Activated CD4-positive, alpha-beta T cell treated with anti-CD3 and anti-CD28 coated beads, Interleukin-2, amount 10 ng/mL, durations not matched to agents 24 days and 14 days (primary cell): ENCODE measurements at places on chromosomes 12 and 14.

GRCh38 chr12:20272801-20273200 is 95.5 kb upstream of the PDE3A start:
- no peak for DNase-seq

- DNase-seq, result no peak
Measured at GRCh38 chr14:70934502-70935134, 27.4 kb downstream of the PCNX1 start.

- DNase-seq, result no peak
Measured at GRCh38 chr12:121874071-121874470, 14.5 kb upstream of the PSMD9 start.

- peak; percentile 76 for DNase-seq
Measured at GRCh38 chr12:92908108-92908507, 21.0 kb downstream of the EEA1 start.

DNA sequence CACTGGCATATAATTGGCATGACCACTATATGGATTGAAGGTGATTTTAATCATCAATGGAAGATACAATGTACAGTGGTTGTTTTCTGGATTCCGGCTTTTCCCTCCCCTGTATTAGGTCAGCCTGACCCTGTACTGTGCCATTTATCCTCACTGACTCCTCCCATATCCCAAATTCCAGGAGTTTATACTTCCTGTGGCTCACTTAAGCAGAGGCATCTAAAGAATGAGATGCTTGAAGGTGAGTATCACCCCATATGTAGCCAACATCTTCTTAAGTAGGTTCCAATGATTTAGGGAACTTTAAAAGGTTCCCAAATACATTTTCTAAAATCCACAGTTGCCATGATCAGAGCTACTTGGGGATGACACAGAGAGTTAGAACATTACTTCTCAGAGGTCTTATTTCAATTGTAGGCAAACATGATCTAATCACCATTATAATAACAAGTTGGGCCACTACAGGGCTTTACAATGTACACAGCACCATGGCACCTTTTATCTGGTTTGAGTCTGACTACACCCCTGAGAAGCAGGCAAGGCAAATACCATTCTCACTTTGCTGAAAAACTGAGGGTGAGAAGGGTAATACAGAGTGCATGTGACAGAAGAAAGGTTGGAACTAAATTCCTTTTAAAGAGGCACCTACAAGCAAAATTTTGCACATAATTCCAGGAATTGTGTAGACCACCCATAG is 212.3 kb upstream of the GARIN6 start:
- DNase-seq, result no peak

GRCh38 chr12:16246264-16246663 is 31.2 kb downstream of the SLC15A5 start:
- DNase-seq, result no peak

DNA sequence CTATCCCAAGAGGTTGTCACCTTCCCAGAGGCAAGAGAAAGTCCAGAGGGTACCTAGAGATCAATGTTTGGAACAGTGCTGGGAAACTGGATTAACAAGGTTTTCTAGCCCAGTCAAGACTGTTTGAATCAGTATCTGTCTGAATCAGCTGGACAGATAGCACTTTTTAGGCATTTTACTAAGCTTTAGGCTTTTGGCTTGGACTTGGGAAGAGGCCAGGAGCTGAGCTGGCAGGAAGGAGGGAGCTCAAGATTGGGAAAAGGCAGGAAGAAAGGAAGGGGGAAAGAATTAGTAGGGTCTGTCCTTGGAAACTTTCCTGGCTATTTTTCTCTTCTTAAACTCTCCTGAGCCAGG is 8.3 kb downstream of the IKZF4 start:
- no peak for DNase-seq

DNA sequence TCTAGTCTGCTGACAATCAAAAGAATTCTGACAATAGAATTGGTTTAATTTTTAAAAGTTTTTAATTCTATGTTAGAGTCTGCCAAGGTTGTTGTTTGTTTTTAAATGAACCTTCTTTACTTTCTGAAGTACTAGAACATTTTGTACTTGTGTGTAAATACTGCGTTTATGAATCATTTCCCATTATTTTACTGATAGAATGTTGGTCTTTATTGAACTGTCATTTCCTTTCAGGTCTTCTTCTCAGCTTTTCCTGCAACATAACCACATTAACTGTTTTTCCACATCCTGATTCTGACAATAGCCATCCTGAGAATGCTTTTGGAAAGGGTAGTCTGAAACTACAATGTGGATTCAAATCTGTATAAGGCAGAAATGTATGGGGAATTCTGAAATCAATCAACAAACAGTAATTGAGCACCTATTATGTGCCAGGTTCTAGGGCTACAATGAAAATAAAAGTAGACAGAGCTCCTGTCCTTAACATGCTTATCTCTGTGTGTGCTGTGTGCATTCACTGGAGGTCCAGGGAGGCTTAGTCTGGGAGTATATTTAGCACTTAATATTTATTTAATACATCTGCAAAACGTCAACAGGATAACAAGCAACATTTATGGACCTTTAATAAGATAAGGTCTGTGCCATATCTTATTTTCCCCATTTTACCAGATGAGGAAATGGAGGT is 73.1 kb upstream of the SLC38A2 start:
- peak; percentile 50 for DNase-seq

- no peak for DNase-seq
Measured at GRCh38 chr12:116365606-116366455, 88.3 kb upstream of the MED13L start.

DNA sequence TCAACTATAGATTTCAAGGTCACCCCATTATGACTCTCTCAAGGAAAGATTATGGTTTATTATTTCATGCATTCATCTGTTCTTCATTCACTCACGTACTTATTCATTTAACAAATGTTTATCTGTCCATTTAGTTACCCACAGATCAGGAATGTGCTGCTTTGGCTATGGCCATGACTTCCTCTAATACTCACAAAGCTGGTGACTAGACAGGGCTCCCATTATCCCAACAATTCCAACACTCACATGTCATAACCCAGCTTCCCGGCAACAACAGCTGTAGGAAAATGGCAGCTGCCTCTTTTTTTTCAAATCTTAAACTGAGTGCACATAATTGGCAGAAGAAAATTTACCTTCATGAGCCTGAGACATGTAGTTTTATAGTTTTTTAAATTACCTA is 190.8 kb upstream of the CCDC196 start:
- DNase-seq, result no peak

DNA sequence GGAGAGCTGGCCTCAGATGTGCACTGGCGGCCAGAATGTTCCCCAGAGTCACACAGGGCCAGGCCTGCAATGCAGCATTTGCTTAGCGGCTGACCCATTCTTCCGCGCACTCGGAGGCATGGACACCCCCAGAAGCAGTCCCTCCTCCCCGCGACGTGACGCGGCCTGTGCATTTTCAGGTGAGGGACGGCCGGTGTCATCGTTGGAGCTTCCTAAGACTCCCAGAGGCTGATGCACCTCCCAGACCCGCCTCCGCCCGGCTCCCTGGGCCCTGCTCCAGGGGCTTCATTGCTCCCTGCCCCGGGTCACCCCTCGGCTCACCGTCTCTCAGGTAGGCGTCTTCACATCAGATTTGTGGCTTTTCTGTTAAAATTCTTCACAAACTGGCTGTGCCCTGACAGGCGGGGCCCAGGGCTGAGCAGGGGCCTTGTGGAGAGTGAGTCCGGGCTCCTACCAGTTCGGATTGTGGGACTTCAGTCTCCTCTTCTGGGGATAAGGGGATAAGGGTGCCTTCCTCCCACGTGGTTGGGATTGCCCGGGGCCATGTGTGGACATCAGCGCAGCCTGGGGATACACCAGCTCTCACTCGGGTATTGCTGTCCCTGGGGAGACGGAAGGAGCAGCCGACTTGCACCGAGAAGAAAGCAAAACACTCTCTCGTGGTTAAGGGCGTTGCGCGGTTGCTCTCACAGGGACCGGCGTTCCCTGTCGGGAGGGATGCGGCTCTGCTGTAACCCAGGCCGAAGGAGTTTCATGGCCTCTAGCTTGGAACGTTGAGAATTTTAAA is 249.1 kb downstream of the ADGRD1 start:
- no peak for DNase-seq

DNA sequence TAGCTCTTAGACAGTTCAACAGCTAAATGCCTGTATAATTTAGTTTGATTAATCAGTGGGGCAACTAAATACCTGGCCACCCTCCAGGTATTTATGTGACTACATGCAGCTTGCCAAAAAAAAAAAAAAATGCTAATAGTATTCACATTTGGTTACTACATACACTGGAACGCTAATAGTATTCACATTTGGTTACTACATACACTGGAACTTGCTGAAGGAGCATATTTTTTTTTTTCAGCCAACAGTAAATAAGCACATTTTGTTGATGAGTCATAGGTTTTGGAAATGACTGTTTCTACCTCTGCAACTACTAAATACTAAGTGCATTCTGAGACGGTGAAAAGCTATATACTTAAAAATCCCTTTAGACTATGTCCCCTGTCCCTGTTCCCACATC is 1172.3 kb downstream of the LRFN5 start:
- DNase-seq, result no peak

DNA sequence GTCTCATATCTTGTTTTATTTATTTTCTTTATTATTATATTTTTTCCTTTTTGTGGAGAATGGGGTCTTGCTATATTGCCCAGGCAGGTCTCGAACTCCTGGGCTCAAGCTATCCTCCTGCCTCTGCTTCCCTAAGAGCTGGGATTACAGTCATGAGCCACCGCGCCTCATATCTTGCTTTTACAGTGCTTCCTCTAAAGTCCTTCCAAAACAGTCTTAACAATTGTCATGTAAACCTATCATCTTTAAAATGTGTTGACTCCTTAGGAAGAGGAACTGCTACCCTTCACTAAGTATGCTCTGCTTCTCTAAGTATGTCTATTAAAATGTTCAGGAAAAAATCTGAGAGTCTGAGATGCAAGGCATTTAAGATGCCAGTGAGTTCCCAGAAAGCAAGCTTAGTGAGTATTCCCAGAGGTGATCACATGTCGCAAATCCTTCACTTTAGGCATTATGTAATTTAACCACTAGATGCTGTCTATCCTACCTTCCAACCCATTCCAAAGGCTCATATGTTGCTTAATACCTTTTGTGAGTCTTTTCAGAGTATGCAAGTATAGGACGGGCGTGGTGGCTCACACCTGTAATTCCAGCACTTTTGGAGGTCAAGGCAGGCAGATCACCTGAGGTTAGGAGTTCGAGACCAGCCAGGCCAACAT is 19.7 kb upstream of the FOXJ2 start:
- DNase-seq, result no peak

- DNase-seq, result no peak
Measured at GRCh38 chr14:106578481-106578880, 1052.1 kb downstream of the TMEM121 start.

GRCh38 chr12:130658145-130658911 is 57.8 kb downstream of the RIMBP2 start:
- DNase-seq, result no peak

DNA sequence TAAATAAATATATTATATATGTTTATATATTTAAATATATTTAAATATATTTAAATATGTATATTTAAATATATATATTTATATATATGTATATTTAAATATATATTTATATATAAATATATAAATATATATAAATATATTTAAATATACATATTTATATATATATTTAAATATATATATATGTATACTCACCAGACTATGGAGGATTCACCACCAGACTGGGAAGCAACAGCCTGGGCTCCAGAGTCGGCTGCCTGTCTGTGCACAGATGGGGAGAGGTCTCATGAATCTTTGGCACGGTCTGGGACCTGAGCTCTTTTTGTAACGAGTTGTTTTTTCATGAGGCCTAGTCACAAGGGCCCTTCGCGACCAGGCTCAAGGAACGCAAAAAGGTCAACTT is 21.3 kb downstream of the NOC4L start:
- DNase-seq, result no peak

- DNase-seq, result no peak
Measured at GRCh38 chr14:85604714-85605113, 74.8 kb downstream of the FLRT2 start.

- DNase-seq, result no peak
Measured at GRCh38 chr12:93430280-93430679, 11.5 kb downstream of the UBE2N start.

- DNase-seq, result peak; percentile 71
Measured at GRCh38 chr14:54348001-54348611, 48.7 kb upstream of the CDKN3 start.

DNA sequence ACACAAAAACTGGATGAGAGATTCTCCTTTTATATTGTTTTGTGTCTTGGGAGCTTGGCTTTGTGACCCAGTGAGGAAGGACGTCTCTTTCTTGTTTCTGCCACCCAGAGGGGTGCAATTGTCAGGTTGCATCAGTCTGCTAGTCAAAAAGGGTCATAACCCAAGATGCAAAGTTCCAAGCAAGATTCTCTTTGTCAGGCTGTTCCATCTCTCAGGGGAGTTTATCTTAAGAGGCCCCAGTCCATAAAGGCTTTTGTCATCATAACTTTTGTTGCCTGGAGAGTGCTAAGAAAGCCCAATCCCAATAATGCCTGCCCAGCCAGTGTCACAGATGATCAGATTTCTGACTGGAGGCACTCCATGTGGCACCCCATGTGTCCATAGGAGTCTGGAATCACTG is 444.9 kb downstream of the TRHDE start:
- no peak for DNase-seq

DNA sequence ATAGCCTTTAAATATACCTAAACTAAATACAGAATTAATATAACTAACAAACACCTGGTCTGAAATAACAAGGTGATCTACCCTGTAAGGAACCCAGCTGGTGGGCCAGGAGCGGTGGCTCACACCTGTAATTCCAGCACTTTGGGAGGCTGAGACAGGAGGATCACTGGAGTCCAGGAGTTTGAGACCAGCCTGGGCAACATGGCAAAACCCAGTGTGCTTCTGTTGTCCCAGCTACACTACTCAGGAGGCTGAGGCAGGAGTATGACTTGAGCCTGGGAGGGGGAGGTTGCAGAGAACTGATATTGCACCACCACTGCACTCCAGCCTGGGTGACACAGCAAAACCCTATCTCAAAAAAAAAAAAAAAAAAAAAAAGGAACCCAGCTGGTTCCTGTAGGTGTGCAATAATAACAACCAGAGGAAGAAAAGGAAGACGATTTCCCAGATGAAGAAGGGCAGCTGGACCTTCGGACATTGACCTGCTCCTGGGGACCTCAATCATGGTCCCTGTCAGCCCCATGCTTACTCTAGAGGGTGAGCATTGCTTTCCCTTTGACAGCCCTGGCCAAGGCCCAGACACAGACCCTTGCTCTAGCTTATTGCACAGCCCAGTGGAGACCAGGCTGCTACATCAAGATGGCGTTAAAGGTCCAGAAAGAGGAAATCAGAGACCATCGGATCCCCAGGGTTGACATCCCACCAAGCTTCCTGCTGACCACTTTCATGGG is 5.4 kb downstream of the FOS start:
- DNase-seq, result peak; percentile 72

- DNase-seq, result peak; percentile 68
Measured at GRCh38 chr12:124588751-124589267, 21.4 kb upstream of the NCOR2 start.
